ENCODE measurements at places on chromosomes 1 and 21. TPM values are rescaled to one million over a fixed set of nuclear protein-coding genes. Genes with fewer than 3 reads are reported as not detected.

Gene IL19
- not detected for total RNA-seq

Gene MIXL1
- not detected for total RNA-seq

Gene SERTAD4
- total RNA-seq, result 11.4 TPM

Gene ATP6V1G3
- total RNA-seq, result not detected

Gene PRDX6
- total RNA-seq, result 663 TPM

Gene SELENON
- total RNA-seq, result 37.8 TPM

Gene ICOSLG
- 0.60 TPM for total RNA-seq

Gene SZT2
- 34.2 TPM for total RNA-seq

Gene PCP4L1
- total RNA-seq, result 0.94 TPM

Gene CLDN14
- not detected for total RNA-seq

Gene IFI44
- 22.6 TPM for total RNA-seq

Gene B3GALT5
- total RNA-seq, result 0.09 TPM

DNA sequence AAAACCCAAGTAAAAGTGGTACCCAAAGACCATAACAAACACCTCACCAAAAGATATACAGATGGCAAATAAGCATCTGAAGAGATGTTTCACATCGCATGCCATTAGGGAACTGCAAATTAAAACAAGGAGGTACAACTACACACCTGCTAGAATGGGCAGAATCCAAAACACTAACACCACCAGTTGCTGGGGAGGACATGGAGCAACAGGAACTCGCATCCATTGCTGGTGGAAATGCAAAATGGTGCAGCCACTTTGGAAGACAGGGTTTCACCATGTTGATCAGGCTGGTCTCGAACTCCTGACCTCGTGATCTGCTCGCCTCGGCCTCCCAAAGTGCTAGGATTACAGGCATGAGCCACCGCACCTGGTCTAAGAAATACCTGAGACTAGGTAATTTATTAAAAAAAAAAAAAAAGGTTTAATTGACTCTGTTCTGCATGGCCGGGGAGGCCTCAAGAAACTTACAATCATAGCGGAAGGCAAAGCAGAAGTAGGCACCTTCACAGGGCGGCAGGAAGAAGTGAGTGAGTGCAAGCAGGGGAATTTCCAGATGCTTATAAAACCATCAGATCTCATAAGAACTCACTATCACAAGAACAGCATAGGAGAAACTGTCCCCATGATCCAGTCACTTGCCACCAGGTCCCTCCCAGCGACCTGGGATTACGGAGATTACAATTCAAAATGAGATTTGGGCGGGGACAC lies 30.2 kb upstream of the PRSS38 start:
- no peak for DNase-seq

GRCh38 chr1:212827171-212827776 lies 20.2 kb downstream of the SPATA45 start:
- DNase-seq, result no peak

GRCh38 chr1:93095804-93096585 lies 16.9 kb downstream of the MTF2 start:
- DNase-seq, result no peak

- DNase-seq, result no peak
Observed at GRCh38 chr1:31620631-31621497, 3.4 kb downstream of the HCRTR1 start.

DNA sequence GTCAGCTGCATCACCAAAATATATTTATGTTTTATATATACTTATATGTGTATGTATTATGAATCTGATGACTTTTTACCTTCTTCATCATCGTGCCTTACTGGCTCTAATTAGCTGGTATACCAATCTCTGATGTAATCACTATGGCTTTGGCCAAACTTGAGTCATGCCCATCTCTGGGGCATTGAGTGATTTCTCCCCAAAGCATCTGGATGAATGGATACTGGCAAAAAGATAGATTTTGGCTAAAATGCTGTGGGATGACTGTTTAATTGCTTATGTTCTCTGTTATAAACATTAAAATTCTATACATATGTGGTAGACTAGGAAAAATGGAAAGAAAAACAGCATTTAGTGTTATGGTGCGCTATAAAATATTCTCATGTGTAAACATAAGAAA lies 19.6 kb downstream of the CDKN2C start:
- DNase-seq, result no peak

GRCh38 chr1:229753764-229754551 lies 127.9 kb downstream of the URB2 start:
- DNase-seq, result no peak

GRCh38 chr1:231628207-231628876 lies 1.8 kb downstream of the DISC1 start:
- no peak for DNase-seq

GRCh38 chr1:154342132-154342531 lies 16.8 kb downstream of the ATP8B2 start:
- no peak for DNase-seq

- DNase-seq, result peak; percentile 74
Observed at GRCh38 chr1:36366091-36366661, 19.5 kb downstream of the STK40 start.

- no peak for DNase-seq
Observed at GRCh38 chr1:81115422-81115821, 685.3 kb upstream of the ADGRL2 start.

DNA sequence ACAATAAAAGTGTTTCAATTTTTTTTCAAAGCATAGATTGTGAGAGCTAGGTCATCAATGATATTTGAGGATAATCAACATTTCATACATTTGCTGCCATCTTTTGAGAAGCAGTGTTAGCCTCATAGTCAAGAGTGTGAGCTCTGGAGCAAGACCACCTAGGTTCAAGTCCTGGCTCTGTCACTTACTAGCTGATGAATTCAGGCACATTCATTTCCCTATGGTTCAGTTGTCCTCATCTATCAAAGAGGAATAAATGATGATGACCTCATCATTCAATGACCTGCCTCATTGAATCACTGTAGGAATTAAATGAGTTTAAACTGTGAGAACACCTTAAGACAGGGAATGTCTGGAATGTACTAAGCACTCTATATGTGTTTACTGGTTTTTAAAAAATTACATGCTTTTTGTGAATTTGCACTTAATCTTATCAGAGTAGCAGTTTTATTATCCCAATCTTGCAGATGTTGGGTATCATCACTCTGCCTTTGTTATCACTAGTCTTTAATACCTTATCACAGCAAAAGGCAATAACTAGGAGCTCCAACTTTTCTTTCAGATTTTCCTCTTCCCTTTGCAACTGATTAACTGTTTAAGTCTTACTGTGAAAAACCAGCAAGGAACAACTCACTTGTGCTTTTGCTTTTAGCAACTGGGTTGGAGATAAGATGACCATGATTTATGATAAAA lies 47.4 kb downstream of the SLC30A10 start:
- no peak for DNase-seq

DNA sequence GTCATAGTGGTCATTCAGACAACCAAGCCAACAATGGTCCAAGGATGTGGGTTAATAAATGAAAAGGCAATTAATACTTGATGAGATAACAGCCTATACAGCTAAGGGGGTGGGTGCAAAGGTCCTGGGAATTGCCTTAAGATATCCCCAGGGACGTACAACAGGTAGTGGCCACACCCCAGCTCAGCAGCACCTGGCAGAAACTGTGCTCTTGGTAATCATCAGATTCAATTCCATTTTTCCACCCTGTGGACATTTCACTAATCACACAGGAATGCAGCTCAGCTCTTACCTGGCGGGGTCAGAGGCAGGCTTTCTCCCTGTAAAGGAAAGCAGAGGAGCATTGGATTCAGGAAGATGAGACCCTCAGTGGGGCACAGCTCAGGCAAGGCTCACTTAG lies 32.9 kb downstream of the FCRL5 start:
- no peak for DNase-seq

GRCh38 chr1:225670806-225671733 lies 18.1 kb upstream of the ENAH start:
- DNase-seq, result no peak

GRCh38 chr1:157773493-157774350 lies 3.2 kb downstream of the FCRL2 start:
- DNase-seq, result no peak

DNA sequence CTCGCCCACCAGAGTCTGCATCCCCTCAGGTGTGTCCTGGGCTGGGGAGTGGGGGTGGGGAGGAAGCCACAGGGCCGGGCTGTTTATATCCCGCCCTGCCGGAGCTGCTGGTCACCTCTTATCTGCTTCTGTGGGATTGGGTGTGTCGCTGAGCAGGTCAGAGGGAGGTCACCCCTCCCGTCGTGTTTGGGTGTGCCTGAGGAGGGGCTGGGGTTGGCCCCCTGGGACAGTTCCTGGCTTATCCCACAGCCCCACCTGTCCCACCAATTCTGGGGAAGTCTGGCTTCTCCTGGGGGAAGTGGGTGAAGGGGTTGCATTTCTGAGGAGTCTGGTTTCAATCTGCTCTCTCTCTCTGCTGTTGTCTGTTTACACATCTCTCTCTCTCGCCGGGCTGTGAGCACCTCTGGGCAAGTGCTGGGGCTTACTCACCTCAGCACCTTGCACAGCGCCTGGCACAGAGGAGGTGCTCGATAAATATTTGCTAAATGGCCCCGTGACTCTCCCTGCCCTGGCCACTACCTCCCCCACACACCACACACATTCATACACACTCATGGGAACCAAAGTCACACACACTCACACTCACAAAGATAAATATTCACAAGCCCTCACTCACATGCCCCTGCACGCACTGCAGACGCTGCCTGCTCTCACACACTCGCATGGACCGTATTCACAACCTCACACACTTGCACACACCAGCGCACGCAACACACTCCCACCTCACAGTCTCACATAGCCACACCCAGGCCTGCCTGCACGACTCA lies 8.3 kb downstream of the ELF3 start:
- no peak for DNase-seq

GRCh38 chr1:10941891-10942541 lies 70.4 kb upstream of the TARDBP start:
- DNase-seq, result peak; percentile 79

DNA sequence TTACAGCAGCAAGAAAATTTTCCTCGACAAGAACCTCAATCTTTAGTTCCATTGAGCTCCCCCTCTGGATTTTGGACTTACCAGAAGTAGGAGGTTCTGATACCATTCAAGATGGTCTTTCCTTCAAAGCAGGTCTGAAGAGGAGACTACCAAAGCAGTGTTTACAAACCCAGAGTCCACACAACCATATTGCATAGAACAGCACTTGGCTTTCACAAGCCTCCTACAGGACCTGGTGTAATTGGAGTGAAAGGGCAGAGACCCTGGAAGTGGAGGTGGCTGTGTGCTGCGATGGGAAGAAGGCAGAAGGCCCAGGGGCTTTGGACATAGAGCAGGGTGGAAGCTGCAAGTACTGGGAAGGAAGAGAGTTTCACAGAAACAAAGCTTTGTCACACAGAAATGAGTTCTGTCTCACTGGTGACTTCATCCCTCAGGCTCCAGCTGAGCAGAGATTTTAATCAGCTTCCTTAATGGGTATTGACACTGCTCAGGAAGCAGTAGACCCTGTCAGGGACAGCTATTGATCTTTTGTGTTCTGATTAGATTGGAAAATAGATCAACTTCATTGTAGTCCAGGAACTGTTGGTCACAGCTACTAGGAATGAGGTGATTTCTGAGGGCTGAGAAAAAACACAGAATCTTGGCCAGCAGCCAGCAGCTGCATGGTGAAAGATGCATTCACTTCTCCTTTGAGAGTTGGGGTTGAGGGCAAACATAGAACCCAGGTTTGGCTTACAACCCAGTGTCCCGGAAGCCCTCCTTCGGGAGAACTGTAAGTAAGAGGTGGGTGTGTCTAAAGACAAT lies 124.0 kb downstream of the SYT2 start:
- DNase-seq, result peak; percentile 43

- DNase-seq, result no peak
Observed at GRCh38 chr1:204152310-204153044, 633 bp upstream of the ETNK2 start.

DNA sequence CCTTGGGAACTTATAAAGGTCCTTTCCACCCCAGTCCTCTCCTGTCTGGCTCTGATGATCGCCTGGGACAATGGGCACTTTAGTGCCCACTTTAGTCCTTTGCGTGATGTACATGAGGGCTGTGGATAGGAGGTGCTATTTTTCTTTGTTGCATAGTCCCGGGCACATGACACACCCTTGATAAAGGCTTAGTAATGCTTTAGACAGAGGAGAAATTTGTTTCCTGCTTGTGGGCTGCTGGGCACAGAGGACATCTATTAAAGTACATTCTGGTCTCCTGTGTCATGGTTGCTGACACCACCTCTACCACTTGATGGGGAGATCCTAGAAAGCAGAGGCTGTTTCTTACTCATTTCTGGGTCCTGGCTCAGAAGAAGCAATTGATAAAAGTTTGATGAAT lies 5.4 kb upstream of the KNCN start:
- no peak for DNase-seq

DNA sequence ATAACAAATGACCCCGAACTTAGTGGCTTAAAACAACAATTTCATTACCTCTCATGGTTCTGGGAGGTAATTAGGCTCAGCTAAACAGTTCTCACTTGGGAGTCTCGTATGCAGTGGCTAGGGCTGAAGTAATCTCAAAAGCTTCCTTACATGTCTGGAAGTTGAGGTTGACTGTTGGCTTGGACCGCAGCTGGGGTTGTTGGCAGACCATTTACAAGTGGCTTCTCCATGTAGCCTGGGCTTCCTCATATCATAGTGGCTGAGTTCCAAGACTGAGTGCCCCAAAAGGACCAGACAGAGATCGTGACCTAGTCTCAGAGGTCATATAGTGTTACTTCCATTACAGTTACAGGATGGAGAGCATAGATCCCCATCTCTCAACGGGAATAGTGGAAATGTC lies 2.4 kb upstream of the POGZ start:
- DNase-seq, result no peak

- DNase-seq, result no peak
Observed at GRCh38 chr1:5273280-5274003, 619.0 kb downstream of the AJAP1 start.

DNA sequence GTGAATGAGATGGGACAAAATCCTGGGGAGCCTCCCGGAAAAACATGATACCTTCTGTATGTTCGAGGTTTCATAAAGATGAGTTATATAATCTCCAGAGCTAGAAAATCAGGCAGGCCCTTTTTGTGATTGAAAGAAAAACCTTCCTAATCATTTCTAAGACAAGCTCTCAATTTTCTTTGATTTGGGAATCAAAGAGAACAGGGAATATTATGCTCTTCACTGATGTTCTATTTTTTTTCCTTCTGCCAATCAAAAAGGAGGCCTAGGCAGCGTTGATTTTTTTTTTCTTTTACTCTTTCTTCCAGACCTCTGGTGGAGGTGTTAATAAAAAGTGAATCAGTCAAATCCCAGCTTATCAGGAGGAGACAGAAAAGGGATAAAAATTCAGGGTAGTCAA lies 34.5 kb downstream of the DIRAS3 start:
- no peak for DNase-seq

Data from right cardiac atrium (tissue), 5 donors.